HCT116 (cell line): ENCODE measurements at places on chromosomes 1 and 21.

- H3K27ac ChIP-seq, result no peak overlapping the region
- no peak for DNase-seq
- H3K27me3 ChIP-seq, result no peaks in the 10 kb centered on the region
These were observed 31.0 kb downstream of the KRTAP24-1 start for GRCh38 chr21:30251781-30252180.

DNA sequence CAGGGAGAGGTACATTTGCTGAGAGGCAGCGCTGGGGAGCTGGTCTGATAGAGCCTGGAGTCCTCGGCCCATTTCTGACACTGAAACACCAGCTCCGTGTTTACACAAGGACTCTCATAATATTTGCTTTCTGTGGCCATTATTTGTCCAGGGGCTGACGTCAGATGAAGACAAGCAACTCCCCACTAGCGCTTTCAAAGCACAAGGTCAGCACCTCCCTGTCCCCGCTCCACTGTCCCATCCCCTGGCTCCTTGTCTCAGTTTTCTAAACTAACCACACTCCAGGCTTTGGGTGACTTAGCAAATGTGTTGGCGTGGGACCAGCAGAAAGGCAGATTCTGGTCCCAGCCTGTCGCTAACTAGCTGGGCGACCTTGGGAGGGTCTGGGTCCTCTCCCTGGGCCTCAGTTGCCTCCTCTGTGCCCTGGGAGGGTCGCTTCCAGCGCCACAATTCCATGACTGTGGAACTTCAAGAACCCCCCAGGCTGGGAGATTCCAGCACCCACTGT, 37.4 kb upstream of the ZBTB40 start:
- no peaks in the 10 kb centered on the region for H3K36me3 ChIP-seq
- no peak overlapping the region for H3K27ac ChIP-seq
- no peak for DNase-seq
- H3K4me3 ChIP-seq, result no peak overlapping the region
- H3K4me1 ChIP-seq, result peaks cover 16% of the 10 kb centered on the region
- H3K27me3 ChIP-seq, result no peaks in the 10 kb centered on the region

GRCh38 chr1:51878308-51878615, 265 bp downstream of the NRDC start:
- H3K4me3 ChIP-seq, result peak overlapping the region; percentile 80
- DNase-seq, result no peak
- H3K4me1 ChIP-seq, result peaks cover 9% of the 10 kb centered on the region; the same call in 1 of the 2 replicates
- H3K27me3 ChIP-seq, result no peaks in the 10 kb centered on the region

GRCh38 chr1:178324003-178324402, 172.8 kb downstream of the CLEC20A start:
- peaks cover 6% of the 10 kb centered on the region; the same call in 1 of the 2 replicates for H3K4me1 ChIP-seq
- H3K36me3 ChIP-seq, result no peaks in the 10 kb centered on the region
- H3K27me3 ChIP-seq, result no peaks in the 10 kb centered on the region
- no peak overlapping the region for H3K27ac ChIP-seq

DNA sequence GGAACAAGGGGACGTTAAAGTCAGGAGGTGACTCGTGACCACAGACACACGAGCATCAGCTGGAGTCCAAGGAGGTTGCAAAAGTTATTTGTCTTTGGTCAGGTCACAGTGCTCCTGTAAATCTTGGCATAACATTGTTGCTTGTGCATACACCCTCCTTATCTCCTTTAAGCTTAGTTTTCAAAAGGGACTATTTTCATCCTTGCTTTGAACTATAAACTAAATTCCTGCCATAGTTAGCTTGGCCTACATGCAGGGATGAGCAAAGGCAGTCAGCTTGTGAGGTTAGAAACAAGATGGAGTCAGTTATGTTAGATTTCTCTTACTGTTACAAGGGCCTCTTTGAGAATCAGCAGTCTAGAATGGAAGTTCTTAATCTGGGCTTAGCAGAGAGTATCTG, 28.0 kb upstream of the FASLG start:
- H3K4me1 ChIP-seq, result no peaks in the 10 kb centered on the region
- H3K27me3 ChIP-seq, result no peaks in the 10 kb centered on the region
- H3K4me3 ChIP-seq, result no peak overlapping the region
- no peak for DNase-seq

DNA sequence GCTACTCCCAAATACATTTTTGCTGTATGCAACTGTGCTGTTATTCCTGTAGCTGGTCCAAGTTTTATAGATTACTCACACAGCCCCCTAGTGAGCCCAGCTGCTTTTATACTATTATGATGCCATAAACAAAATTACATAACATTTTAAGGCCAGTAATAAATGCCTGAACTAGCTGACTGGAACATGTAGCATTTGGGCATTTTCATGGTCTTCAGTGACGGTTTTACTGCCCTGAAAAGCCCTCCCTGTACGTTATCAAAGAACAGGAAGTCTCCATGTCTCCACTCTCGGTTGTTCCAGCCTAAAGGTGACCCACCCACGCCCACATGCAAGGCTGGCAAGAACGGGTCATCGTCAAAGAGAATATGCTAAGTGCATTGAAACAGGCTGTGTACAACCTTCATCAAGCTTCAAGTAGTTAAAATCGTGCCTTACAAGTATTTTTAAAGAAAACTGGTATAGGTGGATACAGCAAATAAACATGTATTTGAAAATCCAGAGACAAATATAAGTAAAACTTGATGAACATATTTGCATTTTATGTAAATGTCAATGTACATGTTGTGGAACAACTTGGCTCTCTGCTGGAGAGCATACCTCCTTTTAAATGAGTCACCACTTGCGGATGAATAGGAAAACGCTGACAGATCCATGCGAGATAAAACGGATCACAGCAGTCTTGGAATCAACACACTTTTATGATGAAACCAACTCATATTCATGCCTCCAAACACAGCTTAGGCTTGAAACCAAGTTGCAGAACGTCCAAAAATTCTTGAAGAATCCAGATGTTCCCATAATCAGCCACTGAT, 520.5 kb downstream of the SMYD3 start:
- no peaks in the 10 kb centered on the region for H3K36me3 ChIP-seq
- H3K4me3 ChIP-seq, result peak overlapping the region; percentile 29
- H3K27ac ChIP-seq, result no peak overlapping the region

DNA sequence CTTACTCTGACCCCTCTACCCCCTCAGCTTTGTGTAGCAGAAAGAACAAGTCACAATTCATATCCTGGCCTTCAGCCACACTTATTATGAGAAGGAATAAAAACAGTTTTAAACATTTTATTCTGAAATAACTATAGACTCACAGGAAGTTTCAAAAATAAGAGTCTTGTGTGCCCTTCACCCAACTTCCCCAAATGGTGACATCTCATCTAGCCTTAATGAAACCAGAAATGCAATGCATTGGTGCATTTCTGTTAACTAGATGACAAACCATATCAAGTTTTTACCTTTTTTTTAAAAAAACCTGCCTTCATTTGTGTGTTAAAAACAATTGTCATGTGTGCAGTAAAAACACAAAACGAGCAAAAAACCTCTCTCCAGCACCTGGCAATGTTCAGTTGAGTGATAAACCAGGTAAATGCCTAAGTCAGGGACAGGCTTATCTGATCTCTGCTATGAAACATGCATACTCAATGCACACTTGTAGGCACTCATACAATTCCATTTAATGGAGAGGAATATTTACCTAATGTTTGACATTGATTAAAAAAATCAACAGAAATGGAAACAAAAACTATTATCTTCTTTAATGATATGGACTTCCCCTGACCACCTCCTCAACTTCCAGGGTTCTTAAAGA, 51.5 kb downstream of the SH3BGR start:
- no peaks in the 10 kb centered on the region for H3K36me3 ChIP-seq
- no peaks in the 10 kb centered on the region for H3K4me1 ChIP-seq
- H3K27ac ChIP-seq, result no peak overlapping the region
- no peak for DNase-seq
- no peak overlapping the region for H3K4me3 ChIP-seq

- peak within 1 kb of the TSS; percentile 93 for H3K4me3 ChIP-seq
- H3K27ac ChIP-seq, result peak within 1 kb of the TSS; percentile 87
- H3K4me1 ChIP-seq, result peaks cover 39% of the 10 kb centered on the region
- DNase-seq, result peak; percentile 85
- no peaks in the 10 kb centered on the region for H3K27me3 ChIP-seq
- H3K36me3 ChIP-seq, result no peaks in the 10 kb centered on the region
These were observed at the start of gene PTPN14 for GRCh38 chr1:214551436-214552173. TSS of gene PTPN14 (minus strand) at chr1:214551602. CDS start at chr1:214464803, 86,799 bp downstream.

GRCh38 chr1:58597076-58597475, 20.0 kb upstream of the TACSTD2 start:
- peaks cover 25% of the 10 kb centered on the region for H3K4me1 ChIP-seq
- H3K4me3 ChIP-seq, result no peak overlapping the region
- no peak overlapping the region for H3K27ac ChIP-seq
- no peaks in the 10 kb centered on the region for H3K36me3 ChIP-seq
- H3K27me3 ChIP-seq, result no peaks in the 10 kb centered on the region
